Fibroblast of mammary gland (primary cell): ENCODE measurements at places on chromosomes 5 and 9.

DNA sequence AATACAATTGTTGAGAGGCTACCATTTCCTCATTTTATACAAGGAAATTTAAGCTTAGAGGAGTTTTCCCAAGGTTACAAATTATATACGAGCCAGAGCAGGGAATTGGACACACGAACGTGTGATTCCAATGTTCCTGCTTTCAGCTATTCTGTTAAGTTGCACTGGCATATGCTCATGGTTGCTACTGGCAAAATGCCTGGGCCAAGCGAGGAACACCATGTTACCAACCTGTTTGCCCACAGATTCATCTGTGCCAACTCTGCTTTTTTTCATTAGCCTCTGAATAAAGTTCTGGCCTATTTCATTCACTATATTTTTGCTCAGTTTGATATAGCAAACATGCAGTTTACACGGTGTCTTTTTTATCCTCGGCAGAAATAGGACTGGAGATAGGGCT is 5.1 kb upstream of the C5orf46 start:
- no peak for DNase-seq

DNA sequence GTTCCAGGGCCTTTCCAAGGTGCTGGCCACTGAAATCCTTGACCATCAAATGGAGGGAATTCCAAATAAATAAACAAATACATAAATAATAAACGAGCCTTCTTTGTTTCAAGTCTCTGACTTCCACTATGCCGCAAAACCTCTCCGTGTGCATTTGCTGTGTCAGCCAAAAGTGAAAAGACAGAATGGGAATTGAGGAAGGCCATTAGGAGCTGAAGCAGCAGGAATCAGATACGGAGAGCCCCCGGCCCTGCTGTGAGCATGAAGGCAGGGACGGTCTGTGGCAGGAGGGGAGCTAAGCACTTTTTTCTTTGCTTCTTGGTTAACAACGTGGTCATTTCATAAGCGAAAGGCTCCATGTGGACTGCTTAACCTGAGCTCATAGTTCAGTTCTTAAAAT is 26.1 kb downstream of the PLPPR1 start:
- no peak for DNase-seq

DNA sequence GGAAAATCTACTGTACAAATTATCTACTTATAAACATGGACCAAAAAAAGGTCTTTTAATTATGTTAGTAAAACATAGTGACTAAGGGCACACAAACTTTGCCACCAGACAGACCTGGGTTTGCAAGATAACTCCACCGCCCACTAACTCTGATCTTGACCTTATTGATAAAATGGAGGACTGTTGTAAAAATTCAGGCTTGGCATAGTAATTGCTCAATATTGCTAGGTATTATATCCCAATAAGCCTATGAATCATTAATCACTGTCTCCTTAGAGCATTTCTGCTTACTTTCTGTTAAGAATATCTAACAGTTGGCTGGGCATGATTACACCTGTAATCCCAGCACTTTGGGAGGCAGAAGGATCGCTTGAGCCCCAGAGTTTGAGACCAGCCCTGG is 3.8 kb downstream of the C9orf40 start:
- DNase-seq = no peak

DNA sequence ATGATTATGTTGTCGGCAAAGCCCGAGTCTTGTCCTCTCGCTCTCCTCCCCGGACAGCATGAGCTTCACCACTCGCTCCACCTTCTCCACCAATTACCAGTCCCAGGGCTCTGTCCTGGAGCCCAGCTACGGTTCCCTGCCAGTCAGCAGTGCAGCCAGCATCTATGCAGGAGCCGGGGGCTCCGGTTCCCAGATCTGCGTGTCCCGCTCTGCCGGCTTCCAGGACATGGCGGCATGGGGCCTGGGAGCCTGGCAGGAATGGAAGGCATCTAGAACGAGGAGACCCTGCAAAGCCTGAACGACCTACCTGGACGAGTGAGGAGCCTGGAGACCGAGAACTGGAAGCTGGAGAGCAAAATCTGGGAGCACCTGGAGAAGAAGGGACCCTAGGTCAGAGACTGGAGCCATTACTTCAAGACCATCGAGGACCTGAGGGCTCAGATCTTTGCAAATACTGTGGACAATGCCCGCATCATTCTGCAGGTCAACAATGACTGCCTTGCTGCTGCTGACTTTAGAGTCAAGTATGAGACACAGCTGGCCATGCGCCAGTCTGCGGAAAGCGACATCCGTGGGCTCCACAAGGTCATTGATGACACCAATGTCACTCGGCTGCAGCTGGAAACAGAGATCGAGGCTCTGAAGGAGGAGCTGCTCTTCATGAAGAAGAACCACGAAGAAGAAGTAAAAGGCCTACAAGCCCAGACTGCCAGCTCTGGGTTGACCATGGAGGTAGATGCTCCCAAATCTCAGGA is 101.3 kb upstream of the MAN2A1 start:
- no peak for DNase-seq

DNA sequence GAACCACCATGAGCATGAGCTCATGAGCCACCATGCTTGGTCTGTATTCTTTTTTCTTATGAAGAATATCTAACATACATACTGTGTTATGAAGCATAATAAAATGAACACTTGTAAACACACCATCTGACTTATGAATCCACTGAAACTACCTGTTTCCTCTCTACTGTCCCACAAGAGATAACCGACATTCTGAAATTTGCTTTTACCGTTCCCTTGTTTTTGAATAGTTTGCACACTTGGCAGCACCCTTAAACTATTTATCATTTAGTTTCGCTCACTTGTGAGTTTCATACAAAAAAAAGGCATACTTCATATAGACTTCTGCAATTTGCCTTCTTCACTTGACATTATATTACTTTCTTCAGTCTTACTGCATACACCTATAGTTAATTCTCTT is 8.9 kb downstream of the LARS1 start:
- no peak for DNase-seq

DNA sequence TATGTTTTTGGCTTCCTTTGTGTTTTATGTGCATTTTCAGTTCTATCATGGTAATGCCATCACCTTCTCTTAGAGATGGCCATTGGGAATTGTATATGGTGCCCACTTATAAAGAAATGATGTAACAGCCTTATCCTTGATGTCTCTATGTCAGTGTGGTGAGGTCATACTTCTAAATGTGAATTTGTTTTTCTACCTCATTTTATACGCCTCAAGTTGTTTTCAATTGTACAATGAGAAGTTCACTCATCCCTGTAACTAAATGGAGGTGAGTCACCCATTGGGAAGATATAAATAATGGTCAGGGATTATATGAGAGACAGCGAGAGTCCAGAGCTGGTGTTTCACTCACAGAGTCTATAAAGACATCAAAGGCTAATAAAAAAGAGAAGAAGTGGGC is 402.4 kb downstream of the AGTPBP1 start:
- no peak for DNase-seq

- DNase-seq = peak; percentile 30
Observed at GRCh38 chr9:70531311-70531710, 116.9 kb upstream of the KLF9 start.

DNA sequence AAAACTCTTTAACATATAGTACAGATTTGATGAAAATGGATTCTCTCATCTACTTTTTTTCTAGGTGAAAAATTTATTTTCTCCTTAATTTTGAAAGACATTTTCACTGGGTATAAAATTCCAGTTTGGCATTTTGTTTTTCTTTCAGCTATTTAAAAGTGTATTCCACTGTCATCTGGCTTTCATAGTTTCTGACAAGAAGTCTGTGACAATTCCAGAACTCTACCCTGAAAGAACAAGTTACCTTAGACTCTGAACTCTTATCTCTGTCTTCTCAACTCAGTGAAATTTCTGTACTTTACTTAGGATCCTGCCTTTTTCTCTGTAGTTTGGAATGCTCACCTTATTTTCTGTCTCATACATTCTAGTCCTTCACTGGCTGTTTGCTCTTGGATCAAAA is 161.7 kb downstream of the RANBP17 start:
- DNase-seq = peak; percentile 0

DNA sequence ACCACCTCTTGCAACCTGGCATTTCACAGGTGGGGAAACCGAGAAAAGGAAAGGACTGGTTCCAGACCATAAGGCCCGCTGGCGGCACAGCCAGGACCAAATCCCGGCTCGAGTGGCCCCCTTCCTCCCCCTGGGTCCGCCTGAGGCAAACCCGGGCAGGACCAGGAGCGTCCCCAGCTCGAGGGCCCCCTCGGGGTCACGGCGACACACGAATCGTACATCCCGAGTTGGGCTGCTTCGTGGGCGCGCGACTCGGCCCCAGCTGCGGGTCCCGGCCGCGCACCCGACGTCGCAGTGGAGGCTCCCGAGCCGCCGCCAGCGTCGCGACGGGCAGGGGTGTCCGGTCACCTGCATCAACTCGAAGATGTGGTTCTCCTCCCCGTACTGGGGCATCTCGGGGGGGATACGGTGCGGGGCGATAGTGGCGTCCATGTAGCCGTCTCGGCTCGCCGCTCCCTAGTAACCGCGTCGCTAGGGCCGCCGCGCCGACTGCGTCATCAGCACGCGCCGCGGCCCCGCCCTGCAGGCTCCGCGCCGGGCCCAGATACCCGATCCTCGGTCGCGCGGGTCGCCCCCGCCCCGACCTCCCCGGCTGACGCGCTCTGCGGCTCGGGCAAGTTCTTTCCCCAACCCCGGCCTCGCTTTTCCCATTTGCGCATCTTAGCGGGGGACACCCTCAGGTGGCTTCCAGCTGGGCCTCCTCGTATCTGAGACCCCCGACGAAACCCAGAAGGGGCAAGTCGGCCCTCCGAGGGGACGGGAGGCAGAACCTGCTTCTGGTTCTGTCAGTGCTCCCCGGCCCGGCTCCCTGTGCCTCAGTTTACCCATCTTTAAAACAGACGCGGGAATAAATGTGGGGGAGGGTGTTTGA is at the start of gene AK8:
AK8 (minus strand) TSS at position 461 of the 871 bp plus-strand sequence; CDS start at position 432, 29 bp downstream.
- DNase-seq = peak; percentile 60

- peak; percentile 83 for DNase-seq
Observed at GRCh38 chr5:137737349-137738131, 1.7 kb upstream of the KLHL3 start.

- no peak for DNase-seq
Observed at GRCh38 chr5:53733853-53734252, 173.4 kb downstream of the NDUFS4 start.

GRCh38 chr5:32138839-32139493 is 35.2 kb downstream of the GOLPH3 start:
- peak; percentile 73 for DNase-seq

DNA sequence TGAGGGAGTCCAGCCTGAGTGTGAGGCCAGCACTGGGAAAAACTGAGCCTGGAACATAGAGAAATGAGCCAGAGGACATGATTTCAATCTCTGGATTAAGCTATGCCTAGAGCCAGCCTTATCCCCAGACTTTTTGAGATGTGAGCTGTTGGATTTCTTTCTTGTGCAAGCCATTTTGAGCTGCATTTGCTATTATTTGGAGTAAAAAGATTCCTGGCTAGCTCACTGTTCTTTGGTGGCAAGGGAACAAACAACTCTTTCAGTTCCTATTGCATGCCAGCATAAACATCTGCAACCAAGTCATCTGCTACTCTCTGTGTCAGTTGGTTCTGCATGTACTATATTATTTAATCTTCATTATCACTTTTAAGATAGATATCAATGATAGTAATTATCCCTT is 70.1 kb upstream of the MAN2A1 start:
- DNase-seq = no peak

DNA sequence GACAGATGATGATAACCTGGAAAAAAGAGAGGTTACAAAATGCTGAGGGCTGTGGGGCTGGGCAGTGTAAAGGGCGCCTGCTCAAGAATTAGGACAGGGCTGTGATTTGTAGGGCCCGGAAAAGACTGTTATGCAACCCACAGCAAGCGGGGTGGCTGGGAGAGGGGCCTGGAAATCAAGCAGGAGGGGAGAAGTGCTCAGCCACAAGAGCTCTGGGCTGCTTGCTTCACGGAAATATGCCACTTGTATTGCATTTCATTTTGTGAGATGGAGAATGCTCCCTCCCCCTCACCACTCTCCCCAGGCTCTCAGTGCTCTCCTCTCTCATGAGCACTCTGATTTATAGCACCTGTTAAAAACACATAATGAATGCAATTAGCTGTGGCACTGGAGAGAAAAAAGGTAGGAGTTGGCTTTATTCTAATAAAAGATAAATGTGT is 8.4 kb upstream of the HAND1 start:
- DNase-seq = no peak

- no peak for DNase-seq
Observed at GRCh38 chr9:131276094-131276888, at the start of gene FAM78A. TSS of gene FAM78A (minus strand) at chr9:131276510. CDS start at chr9:131276179, 331 bp downstream.

GRCh38 chr9:5552301-5552700 is 42.0 kb downstream of the PDCD1LG2 start:
- peak; percentile 54 for DNase-seq

DNA sequence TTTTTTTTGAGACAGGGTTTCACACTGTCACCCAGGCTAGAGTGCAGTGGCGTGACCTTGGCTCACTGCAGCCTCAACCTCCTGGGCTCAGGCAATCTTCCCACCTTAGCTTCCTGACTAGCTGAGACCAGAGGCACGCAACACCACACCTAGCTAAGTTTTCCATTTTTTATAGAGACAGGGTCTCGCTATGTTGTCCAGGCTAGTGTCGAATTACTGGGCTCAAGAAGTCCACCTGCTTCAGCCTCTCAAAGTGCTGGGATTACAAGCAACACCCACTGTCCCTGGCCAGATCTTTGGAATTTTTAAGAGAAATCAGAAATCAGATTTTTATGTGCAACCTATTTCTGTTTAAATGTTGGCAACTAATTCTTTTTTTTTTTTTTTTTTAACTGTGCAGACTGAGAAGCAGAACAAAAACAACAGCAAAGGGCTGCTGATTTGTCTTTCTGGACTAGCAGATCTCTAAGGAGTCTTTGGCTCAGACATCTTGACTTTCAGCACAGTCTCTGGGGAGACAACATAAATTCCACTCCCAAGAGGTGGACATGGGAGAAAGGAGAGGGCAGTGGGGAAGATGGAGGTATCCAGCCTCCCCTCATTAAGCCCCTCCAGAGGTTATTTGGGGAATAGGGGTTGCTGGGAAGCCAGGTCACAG is 54.4 kb upstream of the FABP6 start:
- DNase-seq = peak; percentile 37

DNA sequence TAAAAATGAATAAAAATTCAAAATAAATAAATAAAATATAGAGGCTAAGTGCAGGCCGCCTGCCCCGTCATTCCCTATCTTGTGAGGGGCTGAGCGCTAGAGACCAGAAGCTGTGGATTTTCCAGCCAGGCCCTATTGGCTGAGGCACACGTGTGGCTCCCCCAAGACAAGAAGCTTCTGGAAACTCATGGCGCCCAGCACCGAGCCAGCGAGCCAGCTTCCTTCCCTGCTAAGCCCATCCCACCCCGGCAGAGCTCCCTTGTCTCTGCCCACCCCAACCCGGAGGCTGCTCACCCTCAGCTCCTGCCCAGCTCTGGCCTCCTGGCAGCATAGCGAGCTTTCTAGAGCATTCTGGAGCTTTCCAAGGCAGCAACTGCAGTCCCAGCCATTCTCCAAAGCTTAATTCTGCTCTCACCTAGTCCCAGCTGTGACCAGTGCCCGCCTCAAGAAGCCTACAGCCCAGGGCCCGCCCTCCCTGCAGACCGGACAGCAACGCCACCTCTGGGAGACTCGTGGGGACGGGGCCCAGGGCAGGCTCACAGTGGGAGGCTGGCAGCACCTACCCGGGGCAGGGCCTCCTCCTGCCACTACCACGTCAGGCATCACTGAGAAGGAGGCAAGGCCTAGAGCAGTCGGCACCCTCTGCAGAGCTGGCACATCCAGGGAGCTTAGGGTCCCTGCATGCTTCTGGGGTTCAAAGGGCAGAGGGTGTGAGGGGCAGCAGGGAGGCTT is 23.2 kb upstream of the TMEM250 start:
- no peak for DNase-seq

- DNase-seq = no peak
Observed at GRCh38 chr5:66450988-66451387, 145.2 kb upstream of the MAST4 start.

- DNase-seq = no peak
Observed at GRCh38 chr5:14737291-14737690, 72.8 kb downstream of the OTULIN start.
